ENCODE measurements at places on chromosomes 7 and 10.
A peak's percentile ranks its signal among the peaks of the same experiment; 100 is the strongest.

- DNase-seq: no peak
These were observed 698.6 kb upstream of the NRP1 start for GRCh38 chr10:34033078-34033477.

DNA sequence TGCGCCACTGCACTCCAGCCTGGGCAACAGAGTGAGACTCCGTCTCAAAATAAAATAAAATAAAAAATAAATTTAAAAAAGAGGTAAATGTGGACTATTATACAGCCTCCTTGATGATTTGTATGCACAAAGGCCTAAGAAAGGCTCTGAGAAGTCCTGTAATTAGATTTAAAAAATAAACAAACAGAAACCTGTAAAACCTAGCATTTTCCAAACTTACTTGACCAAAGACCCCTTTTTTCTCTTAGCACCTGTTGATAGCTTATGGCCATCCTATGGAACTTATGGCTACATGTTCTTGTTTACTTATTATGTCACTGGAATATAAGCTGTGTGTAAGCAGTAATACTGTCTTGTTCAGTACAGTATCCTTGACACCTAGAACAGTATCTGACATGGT lies 5.7 kb downstream of the DNAJC2 start:
- no peak for DNase-seq

GRCh38 chr10:101612086-101612485 lies 24.0 kb downstream of the DPCD start:
- no peak for DNase-seq

DNA sequence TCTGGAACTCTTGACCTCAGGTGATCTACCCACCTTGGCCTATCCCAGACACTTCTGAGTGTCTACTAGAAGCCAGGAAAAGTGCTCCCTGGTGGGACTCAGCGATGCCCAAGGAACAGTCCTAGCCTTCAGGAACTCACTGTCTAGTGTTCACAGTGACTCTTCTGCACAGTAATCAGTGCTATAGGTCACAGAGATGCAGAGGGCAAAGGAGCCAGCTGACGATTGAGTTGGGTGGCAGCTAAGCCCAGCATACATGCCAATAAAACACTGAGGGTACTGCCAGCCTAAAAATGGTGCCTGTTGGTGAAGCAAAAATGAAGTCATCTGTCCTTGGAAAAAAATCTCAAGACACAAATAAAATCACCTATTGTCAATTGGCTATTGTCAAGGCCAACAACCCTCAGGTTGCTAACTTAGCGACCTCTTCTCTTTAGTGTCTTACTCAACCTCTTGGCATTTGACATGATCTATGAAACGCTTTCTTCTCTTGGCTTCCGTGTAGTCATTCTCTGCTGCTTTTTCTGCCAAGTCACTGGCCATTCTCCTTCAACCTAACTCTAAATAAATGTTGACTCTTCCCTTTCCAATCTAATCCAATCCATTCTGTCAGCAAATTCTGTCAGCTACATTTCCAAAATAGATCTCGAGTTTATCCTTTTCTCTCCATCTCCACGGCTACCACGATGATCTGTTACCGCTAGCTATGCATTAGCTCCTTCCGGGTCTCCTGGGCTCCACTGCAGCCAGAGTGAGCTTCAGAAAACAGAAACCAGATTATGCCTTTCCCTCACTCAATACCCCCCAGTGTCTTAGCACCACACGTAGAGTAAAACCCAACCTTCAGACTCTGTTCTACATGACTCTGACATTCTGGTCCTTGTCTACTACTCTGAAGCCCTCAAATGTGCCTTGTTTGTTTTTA lies 99.2 kb downstream of the ATXN7L1 start:
- DNase-seq: no peak

- DNase-seq: no peak
These were observed 3.4 kb downstream of the GPR85 start for GRCh38 chr7:113083132-113083815.

GRCh38 chr7:91608606-91609005 lies 271.9 kb downstream of the MTERF1 start:
- no peak for DNase-seq

- DNase-seq: no peak
These were observed 20.3 kb downstream of the SCART1 start for GRCh38 chr10:133474027-133474426.

DNA sequence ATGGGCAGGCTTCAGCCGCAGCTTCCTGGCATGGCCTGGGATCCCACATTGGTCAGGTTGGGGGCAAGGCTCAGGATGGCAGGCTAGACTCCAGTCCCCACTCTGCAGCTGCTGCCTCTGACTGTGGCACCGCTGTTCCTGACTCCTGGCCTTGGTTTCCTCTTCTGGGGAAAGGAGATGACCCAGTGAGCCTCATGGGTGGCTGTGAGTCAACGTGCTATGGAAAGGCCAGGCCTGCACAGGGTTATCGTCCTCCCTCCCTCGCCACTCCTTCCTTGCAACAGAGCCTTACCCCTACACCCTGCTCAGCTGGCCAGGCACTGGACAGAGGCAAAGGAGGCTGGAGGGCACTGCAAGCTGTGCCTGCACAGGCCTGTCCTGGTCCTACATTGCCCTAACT lies 36.1 kb upstream of the CHST15 start:
- DNase-seq: no peak

DNA sequence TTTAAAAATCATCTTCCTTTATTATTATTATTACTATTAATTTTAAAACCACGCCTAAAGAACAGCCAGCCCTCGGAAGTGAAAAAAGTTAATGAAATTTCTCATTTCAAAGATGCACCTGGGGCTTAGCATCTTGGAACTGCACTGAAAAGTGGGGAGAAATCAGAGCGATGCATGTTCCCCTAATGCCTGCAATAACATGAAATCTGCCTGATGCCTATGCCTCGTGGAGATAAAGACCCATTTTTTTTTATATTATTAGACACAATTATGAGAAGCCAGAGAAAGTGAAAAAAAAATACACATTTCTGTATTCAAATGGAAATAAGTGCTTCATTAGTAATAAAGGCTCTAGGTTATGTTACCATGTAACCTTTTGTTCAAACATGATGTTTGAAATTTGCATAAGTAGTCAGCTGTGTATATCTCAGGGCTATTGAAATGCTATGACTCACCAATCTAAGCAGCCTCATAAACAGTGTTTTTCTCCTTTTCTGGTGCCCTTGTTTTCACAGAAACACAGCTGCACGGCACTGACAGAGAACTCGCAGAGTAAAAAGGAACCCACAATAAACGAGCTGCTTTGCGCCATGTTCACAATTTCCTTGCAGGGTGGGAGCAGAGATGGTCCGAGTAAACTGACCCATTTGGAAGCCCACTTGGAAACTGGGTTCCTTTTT lies 175.8 kb upstream of the PRKCQ start:
- no peak for DNase-seq

DNA sequence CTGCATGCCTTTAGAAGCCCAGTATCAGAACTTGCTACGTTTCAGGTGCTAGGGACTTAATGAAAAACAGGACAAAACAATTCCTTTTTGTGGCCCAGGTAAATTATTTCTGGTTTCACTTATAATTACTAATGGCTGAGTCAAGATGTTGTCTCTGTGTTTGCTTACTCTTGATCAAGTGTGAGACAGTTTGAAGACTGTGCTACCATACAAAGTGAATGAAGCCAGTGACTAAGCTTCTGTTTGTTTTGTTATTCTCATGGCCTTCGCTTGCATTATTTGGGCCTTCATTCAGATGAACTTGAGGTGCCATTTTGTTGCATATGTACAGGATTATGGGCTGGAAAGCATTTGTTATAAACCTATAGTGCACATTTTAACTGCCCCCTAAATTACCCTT lies 17.9 kb downstream of the SMNDC1 start:
- DNase-seq: no peak

GRCh38 chr10:122267849-122268737 lies 3.0 kb upstream of the BTBD16 start:
- peak; percentile 32 for DNase-seq

- no peak for DNase-seq
These were observed 698.3 kb downstream of the PARD3 start for GRCh38 chr10:34116681-34117271.

- DNase-seq: no peak
These were observed 17.6 kb upstream of the ORC5 start for GRCh38 chr7:104225451-104225850.

GRCh38 chr7:1530946-1531262 lies 402 bp downstream of the MAFK start:
- DNase-seq: no peak

DNA sequence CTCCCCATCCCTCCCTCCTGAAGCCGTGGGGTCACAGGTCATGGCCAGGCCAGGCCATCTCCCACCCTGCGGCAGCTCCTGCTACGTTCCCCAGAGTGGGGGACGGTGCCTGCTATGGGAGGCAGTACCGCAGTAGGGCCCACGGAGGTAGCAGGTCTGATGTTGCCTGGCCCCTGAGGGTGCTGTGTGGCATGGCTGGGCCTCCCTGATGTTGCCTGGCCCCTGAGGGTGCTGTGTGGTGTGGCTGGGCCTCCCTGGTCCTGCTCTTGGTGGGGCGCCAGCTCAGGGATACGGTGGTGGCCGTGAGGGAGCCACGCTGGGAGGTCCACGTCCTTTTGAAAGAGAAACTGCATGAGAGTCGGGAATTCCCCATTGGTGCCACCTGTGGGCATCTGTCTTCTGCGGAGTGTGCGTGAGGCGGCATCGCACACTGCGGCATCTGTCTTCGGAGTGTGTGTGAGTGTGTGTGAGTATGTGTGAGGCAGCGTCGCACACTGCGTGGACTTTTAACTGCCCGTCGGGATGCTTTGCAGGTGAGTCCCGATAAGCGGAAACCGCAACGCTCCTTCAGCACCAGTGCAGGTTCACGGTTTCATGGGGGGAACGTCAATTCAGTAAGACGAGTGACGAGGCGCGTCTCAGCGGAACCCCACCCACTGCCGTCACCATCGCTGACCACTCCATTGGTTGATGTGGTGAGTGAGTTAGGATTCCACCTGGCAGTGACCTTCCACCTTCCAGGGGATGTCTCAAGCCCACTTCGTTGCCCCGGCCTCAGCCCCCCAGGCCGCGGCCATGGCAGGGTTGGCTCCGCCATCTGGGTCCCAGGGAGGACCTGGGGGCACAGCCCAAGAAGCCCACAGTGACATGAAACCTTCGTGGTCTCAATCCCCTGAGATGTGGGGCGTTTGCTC lies 51.2 kb upstream of the CFAP46 start:
- DNase-seq: no peak

DNA sequence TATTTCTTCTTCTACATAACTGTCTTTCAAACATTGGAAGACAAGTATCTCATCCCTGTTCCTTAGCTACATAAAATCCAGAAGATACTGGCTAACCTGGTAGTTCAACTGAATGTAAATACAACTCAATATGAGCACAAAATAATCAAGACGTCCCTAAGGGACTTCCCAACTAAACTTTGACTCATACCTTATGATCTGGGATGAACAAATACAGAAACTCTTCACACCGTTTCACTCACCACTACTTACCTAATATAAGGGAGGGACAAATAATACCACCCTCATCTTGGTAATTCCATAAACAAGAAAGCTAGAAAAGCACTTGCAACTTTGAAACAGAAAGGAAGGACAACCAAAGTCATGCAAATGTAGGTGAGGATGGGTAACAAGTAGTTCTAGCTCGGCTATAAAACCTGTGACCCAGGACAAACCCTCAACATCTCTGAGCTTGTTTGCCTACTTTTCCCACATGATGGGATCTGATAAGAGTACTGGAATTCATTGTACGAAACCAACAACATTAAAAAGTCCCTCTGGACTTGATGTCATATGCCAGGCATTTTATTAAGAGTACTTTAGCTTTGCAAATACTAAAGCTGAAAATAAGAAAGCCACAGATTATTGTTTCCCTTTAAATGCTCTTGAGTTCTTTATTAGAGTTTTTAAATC lies 121.9 kb downstream of the STRA8 start:
- no peak for DNase-seq

GRCh38 chr10:33012306-33012705 lies 54.3 kb upstream of the ITGB1 start:
- DNase-seq: no peak

GRCh38 chr10:128979405-128979804 lies 487.6 kb upstream of the MGMT start:
- no peak for DNase-seq

GRCh38 chr10:75773231-75773780 lies 341.9 kb downstream of the LRMDA start:
- no peak for DNase-seq
